Posterior cingulate gyrus (tissue), 11 donors: ENCODE measurements at places on chromosomes 2 and 18.

- DNase-seq: no peak
Observed at GRCh38 chr18:32091325-32091723, 350 bp upstream of the RNF138 start.

DNA sequence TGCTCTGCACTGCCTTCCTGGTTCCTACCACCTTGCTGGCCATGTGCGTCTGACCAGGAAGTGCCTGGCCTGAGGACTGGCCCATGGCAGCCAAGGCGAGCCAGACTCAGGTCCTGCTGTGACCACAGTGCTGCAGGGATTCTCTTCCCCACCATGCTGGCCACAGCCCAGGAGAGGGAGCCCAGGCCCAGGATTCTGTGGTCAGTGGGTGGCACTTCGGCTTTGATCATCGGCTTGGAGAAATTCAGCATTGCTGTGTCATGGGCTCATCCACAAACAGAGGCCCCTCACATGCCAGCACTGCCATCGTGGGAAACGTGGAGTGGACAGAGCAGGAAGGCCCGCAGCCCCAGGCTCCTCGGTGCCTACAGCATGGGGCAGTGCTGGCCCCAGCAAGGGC is 211.6 kb downstream of the SEPTIN10 start:
- DNase-seq: no peak

GRCh38 chr2:98697651-98698337 is 33.1 kb downstream of the MGAT4A start:
- no peak for DNase-seq

- no peak for DNase-seq
Observed at GRCh38 chr2:31956312-31956711, 54.5 kb downstream of the MEMO1 start.

DNA sequence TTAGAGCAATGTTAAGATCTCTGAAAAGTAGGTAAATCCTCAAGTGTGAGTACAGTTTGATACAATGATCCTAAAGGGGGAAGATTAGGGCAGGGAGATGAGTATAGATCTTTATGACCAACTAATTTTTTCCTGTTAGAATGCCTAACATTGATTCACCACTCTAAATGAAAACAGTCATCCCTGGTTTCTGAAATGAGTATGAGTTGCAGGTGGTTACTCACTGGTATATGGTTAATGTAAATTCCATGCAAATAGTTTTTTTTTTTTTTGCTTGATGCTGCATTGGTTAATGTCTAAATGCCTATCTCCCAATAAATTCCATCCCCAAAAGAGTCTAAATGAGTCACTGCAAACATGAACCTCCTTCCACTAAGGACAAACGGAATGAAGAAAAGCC is 55.0 kb upstream of the SERPINB2 start:
- no peak for DNase-seq

GRCh38 chr2:209942426-209942825 is 60.0 kb upstream of the RPE start:
- no peak for DNase-seq

- DNase-seq: no peak
Observed at GRCh38 chr2:162478721-162479129, 134.8 kb downstream of the GCA start.

- DNase-seq: no peak
Observed at GRCh38 chr18:48851599-48851960, 99.2 kb downstream of the SMAD7 start.

GRCh38 chr2:30790879-30791278 is 16.4 kb downstream of the CAPN13 start:
- DNase-seq: no peak

DNA sequence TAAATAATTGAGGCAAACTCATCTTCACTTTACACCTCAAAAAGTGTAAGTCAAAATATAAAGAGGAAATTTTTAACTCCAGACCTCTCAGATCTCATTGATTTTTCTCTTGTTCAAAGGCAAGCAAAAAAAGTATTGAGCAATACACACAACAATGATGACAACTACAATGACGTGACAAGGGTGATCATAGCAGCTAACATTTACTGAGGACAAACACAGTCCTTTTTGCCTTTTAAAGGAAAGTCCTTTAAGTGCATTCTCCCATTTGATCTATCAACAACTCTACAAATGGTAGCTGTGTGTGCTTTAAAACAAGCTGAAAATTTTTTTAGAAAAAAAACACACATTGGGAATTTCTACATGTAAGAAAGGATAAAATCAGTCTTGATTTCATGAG is 123.5 kb upstream of the CTAGE1 start:
- DNase-seq: no peak

GRCh38 chr2:47437287-47437686 is 34.3 kb downstream of the MSH2 start:
- no peak for DNase-seq

- DNase-seq: no peak
Observed at GRCh38 chr2:37563375-37564015, 107.9 kb downstream of the CDC42EP3 start.

DNA sequence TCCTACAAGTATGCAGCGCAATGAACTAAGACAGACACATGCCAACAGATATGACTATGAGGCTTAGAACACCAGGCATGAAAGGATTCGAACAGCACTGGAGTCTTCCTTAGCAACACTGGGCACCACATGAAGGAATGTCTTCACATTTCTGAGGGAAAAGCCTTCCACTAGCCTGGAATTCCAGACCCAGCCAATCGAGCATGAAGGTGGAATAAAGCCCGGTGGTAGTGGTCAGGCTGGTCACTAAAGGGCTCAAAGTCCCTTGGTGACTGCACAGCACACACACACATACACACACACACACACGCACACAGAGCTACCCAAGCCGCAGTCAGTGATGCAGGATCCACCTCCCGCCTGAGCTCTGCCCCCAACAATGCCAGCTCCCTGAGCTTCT is 19.7 kb upstream of the SFXN5 start:
- DNase-seq: no peak

- DNase-seq: no peak
Observed at GRCh38 chr2:155250800-155251199, 552.3 kb downstream of the KCNJ3 start.

DNA sequence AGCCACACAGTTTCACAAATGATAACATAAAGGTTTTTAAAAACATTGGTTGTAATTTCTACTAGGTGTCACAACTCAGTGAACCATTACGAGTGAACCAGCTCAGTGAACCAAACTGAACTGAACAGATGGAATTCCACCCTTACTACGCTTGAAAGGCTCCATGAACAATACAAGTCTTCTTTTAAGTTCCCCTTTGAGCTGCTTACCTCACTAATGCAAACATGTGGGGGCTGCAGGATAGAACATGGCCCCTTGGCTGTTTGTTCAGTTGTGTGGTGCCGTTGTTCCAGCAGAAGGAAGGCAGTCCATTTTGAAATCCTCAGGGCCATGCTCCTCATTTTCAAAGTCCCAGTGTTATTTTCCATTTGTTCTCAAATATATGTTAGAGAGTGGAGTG is 30.7 kb upstream of the KLHL14 start:
- DNase-seq: no peak

- no peak for DNase-seq
Observed at GRCh38 chr2:70936165-70936978, 672 bp downstream of the ATP6V1B1 start.

GRCh38 chr2:239947729-239948045 is 77.5 kb downstream of the NDUFA10 start:
- no peak for DNase-seq

GRCh38 chr2:113281910-113282746 is 3.4 kb upstream of the PAX8 start:
- DNase-seq: no peak

DNA sequence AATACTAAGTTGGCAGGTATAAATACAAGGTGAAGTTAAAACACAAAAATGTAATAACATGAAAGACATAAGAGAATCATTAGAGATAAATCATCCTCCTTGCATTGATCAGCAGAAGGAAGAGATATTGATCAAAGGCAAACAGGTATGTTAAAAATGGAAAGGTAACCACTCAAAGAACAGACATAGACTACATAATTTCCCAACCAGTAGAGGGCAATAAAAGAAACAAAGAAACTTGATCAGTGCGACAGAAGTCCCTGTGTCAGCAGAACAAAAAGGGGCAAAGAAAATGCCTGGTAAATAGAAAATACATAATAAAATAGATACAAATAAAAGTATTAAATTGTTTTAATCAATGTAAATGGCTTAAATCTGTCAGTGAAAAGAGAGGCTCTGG is 53.6 kb downstream of the FAM228A start:
- DNase-seq: no peak

- no peak for DNase-seq
Observed at GRCh38 chr2:143792602-143793001, 663.4 kb downstream of the ARHGAP15 start.

GRCh38 chr2:107197594-107198294 is 311.8 kb upstream of the ST6GAL2 start:
- DNase-seq: no peak

GRCh38 chr2:240730501-240731177 is 39.0 kb downstream of the AQP12A start:
- DNase-seq: no peak

GRCh38 chr2:38546585-38546984 is 56.1 kb downstream of the HNRNPLL start:
- DNase-seq: no peak

GRCh38 chr2:42926434-42927333 is 134.3 kb upstream of the HAAO start:
- no peak for DNase-seq

DNA sequence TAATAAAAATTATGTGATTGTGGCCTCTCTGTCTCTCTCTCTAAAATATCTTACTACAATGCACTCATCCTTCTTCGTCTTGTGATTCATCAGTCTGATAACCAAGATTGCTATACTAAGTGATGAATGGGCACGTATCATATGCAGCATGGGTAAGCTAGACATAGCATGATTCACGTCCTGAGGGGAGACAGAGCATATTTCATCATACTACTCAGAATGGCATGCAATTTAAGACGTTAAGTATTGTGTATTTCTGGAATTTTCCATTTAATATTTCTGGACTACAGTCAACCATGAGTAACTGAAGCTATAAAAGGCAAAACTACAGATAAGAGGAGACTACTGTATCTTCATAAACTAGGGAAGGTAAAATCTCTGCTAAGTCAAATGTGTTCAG is 97.0 kb upstream of the CD226 start:
- no peak for DNase-seq

- DNase-seq: no peak
Observed at GRCh38 chr2:175829741-175830140, 172.3 kb downstream of the LNPK start.

- no peak for DNase-seq
Observed at GRCh38 chr2:237472187-237472712, 14.8 kb upstream of the MLPH start.

GRCh38 chr2:102401456-102401855 is 21.5 kb upstream of the IL18RAP start:
- no peak for DNase-seq

- no peak for DNase-seq
Observed at GRCh38 chr18:6917072-6917471, 187.6 kb downstream of the ARHGAP28 start.

DNA sequence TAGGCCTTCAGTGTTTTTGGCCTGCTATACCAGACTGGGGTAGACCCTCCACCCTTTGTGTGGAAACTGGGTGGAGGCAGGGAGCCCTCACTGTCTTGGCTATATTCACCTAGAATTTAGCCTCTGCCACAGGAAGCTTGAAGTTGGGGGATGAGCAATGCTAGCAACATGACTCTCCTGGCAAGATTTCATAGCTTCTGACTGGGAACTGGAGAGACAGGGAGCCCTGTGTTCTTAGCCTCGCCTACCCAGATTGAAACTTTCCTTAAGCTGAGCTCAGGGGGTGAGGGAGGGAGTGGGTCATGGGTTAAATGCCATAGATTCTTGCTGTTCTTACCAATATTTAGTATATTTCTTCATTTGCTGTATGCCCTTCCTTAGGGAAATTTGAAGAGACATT is 46.8 kb upstream of the FAM98A start:
- no peak for DNase-seq

DNA sequence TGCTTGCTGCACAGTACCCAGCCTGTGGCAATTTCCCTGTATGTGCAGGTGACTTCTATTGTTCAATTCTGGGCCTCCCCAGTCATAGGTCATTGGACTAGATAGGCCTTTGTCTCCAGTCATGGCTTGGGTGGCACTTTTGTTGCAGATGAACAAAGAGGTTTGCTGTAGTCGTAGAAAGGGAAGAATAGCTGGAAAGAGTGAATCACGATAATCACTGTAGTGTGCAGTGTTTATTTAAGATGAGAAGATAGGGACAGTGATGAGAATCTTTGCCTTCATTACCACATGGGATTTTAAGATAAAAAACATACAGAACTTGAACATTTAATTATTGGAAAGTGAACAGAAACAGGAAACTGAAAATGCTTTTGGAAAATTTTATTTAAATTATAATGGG is 156.1 kb upstream of the CYRIA start:
- DNase-seq: no peak

DNA sequence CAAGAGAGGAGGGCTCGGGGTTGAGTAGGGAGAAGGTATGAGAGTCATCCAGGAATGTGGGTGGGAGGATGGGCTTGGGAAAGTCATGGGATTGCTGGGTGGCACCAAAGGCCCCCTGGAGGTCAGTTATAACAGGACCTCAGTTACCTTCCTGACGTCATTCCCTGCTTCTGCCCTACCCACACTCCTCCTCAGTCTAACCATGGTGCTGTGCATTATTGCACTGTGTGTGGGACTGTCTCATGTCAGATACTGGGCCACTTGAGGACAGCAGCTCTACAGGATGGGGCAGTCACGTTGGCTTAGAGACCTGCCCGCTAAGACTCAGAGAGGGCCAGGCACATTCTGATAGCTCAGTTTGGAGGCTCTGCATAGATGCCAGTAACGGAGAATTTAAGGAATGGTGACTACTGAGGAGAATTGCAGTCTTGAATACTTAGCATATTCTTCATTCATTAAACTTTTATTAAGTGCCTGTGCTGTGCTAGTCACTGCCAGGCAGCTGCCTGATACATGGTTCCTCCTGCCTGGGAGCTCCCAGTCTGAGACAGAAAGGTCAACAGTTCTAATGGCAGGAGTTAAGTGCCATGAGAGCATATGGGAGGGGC is 90.5 kb downstream of the LAMA3 start:
- no peak for DNase-seq

DNA sequence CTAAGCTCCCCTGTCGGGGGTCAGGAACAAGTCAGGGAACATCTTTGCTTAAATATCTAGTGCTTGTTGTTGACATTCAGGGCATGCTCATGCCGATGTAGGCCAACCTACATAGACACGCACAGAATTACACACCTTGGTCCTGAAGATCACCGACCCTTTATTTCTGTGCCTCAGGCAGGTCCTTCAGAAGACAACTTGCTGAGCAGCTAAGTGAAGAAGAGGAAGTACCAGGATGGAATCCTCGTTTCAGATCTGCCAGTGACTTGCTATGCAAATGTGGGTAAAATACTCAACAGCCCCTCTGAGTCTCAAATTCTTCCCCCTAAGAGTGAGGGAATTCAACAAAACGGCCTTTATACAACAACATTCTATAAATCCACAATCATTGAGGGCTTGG is 494.7 kb downstream of the BCL11A start:
- DNase-seq: no peak

GRCh38 chr2:199128476-199129229 is 329.1 kb downstream of the SATB2 start:
- DNase-seq: no peak

DNA sequence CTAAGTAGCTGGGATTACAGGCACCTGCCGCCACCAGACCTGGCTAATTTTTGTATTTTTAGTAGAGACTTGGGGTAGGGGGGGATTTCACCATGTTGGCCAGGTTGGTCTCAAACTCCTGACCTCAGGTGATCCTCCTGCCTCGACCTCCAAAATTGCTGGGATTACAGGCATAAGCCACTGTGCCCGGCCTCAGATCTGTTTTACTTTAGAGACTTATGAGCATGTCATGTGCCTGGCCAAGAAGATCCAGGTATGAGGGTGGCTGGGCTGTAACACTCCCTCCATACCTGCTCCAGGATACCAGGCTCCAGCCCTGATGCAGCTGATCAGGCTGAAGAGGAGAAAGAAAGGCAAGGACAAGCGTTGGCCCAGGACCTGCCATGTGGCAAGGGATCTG is 125.0 kb downstream of the LPIN1 start:
- no peak for DNase-seq
